Left cardiac atrium (tissue), 4 donors: ENCODE measurements at places on chromosomes 7 and 10. TPM values are rescaled to one million over a fixed set of nuclear protein-coding genes. Genes with fewer than 3 reads are reported as not detected.
A peak's percentile ranks its signal among the peaks of the same experiment; 100 is the strongest.

GRCh38 chr7:80618096-80618495 lies 20.3 kb upstream of the CD36 start:
- no peak for DNase-seq

DNA sequence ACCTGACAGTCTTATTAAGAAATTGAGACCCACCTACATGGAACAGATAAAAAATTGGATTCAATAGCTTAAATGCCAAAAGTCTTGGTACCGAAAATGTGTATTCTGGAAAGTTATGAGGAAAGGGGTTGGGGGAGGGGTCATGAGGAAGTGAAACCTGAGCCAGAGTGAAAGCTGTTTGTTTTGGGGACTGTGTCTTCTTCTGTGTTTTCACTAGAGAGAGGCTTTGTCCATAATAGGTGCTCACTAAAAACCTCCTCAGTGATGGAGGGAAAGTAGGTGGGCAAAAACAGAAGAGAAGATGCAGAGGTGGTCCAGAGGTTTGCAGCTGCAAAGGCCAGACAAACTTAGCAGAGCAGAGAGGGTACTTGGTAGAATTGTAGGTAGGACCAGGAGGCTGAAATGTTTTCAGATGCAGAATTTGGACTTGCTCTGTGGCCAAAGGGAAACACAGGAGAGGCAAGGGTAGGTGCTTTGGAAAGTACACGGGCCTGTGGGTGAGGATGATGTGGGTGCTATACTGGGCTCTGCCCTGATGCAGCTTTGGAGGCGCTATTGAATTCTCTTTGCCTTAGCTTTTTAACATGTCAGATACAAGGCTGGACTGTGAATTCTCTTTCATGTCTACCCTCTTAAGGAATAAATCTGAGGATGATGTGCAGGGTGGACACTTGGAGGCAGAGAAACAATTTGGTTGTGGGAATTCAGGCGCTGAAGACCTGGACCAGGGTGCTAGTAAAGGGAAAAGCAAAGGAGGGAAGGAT lies 254.6 kb downstream of the PTEN start:
- DNase-seq = no peak

GRCh38 chr10:128576943-128577670 lies 450.9 kb upstream of the MKI67 start:
- DNase-seq = no peak

DNA sequence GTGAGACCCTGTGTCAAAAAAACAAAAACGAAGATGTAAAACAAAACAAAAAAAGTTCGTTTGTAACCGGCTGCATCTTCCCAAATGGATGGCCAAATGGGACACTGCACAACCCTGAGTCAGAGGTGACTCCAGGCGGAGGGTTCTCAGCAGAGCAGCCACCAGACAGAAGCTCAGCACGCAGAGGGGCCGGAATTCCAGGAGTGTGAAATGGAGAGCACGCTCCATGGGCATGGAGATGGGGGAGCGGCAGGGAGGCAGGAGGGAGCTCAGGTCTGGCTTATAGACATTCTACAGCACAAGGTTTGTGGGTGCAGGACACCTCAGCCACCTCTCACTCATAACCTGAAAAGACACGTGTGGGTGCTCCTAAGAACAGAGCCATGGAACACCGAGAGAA lies 227.0 kb downstream of the MAD1L1 start:
- DNase-seq = peak; percentile 17

The NEUROD6 gene
- not detected for total RNA-seq

The ZNF853 gene
- total RNA-seq = 12.8 TPM
